Activated CD4-positive, alpha-beta T cell treated with anti-CD3 and anti-CD28 coated beads, Interleukin-2, amount 50 U/mL, for 16 hours (primary cell): ENCODE measurements at places on chromosomes 5 and 9.
A peak's percentile ranks its signal among the peaks of the same experiment; 100 is the strongest.

DNA sequence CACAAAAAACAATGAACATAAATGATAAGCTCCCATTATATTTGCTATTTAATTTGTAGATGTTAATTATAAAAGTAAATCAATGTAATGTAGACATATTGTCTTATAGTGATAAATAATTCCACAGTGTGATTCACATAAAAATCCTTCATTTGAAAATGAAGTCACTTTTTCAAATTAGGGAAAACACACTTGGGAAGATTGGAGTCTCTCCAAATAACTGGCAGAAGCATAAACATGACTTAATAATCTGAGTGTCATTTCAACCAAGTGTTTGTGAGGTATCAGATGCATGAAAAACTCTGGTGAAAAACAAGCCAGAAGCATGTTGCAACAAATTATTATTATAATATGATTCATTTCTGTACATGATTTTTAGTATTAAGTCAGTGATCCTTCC lies 102.2 kb downstream of the CETN3 start:
- DNase-seq: no peak

GRCh38 chr5:135041145-135041587 lies 7.1 kb upstream of the PITX1 start:
- no peak for DNase-seq

GRCh38 chr5:72347801-72348308 lies 27.7 kb downstream of the PTCD2 start:
- DNase-seq: peak; percentile 69

DNA sequence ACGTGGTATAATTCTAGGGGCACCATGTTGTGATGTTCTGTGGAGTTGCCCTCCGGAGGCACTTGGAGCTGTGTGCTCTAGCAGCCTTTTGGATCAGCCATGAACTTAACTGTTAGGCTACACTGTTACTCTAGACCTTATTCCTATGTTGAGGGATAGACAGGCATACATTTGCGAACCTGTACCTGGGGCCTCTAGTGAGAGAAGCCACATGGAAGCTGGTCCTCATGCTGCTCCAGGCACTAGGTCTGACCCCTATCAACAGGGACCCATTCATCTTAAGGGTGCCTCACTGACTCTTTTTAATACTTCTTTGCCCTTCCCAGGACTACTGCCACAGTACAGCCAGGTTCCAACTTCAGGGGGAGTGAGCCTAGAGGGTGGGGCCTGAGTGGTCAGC lies 594.8 kb downstream of the RAB3C start:
- DNase-seq: no peak

DNA sequence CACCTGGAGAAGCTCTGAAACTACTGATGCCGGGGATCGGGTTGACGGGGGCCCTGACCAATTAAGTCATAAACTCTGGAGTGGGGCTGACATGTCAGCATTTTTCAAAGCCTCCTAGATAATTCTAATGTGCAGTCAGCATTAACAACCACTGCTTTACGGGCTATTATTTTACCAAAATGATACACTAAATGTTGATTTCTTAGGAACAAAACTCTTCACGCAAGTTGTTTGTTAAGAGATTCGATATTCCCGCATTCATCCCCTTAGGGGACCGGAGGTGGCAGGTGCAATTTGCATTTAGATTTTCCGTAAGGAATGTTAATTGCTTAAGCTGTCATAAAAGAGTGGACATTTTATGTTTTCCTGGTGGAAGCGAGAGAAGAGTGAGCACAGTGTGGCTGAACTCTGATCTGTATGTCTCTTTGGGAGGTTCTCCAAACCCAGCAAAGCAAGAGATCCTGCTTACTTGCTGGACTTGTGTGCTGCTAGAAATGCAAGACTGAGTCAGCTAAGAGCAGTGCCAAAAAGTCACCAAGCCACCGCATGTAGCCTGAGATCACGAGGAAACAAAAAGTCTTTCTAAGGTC lies 77.6 kb downstream of the UGCG start:
- DNase-seq: no peak

DNA sequence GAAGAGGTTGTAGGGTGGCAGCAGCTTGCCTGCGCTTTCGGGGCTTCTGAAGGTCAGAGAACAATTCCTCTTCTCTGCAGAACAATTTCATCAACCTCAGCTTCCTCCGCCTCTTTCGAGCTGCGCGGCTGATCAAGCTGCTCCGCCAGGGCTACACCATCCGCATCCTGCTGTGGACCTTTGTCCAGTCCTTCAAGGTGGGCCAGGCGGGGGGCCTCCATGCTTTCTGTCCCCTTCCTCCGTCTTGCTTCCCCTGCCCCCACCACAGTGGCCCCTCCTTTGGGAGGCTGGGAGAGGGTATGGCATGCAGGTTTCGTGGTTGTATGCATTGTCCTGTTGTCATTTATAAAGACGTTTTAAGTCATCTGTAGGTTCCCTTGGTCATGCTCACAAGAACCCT lies 195.8 kb downstream of the CACNA1B start:
- DNase-seq: no peak

GRCh38 chr9:137784641-137785513 lies 92.7 kb upstream of the CACNA1B start:
- no peak for DNase-seq

GRCh38 chr9:114286146-114286679 lies 36.7 kb upstream of the ORM1 start:
- DNase-seq: no peak
